Vagina (tissue), 2 donors: ENCODE measurements at places on chromosomes 12 and 14. TPM values are rescaled to one million over a fixed set of nuclear protein-coding genes. Genes with fewer than 3 reads are reported as not detected.

- no peak for DNase-seq
These were observed 85.9 kb downstream of the TMEM117 start for GRCh38 chr12:43921666-43922337.

DNA sequence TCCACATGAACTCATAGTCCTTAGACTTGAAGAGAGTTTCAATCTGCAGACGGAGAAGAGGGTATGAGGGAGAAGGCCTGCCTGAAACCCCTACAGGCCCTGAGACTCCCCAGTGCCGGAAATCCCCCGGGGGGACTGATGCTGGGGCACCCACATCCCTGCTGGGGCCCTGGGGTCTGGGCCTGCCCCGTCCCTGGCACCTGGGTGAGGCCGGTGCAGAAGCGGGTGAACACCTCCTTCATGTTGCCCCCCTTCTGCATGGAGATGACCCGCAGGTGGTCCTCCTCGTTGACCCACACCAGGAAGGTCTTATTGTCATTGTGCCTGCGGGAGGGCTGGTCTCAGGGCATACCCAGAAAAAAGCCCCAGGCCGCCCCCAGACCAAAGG lies 2.4 kb downstream of the CKB start:
- no peak for DNase-seq

DNA sequence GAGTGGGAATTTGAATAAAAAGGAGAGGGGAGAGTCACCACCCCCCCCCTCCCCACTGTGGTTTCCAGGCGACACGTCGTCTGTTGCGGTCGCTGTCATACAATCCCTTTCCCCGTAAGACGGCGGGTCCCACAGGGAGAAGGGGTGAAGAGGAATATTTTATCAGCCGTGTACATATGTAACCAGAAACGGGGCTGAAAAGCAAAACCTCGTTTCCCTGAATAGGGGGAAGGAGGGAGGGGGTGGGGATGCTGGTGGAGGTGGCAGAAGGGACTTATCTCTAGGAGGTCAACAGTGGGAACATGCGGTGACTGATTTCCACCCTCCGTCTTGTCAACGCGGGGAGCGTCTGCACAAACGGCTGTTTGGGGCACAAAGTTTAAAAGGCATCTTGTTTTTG lies 171.4 kb downstream of the RBM19 start:
- no peak for DNase-seq

DNA sequence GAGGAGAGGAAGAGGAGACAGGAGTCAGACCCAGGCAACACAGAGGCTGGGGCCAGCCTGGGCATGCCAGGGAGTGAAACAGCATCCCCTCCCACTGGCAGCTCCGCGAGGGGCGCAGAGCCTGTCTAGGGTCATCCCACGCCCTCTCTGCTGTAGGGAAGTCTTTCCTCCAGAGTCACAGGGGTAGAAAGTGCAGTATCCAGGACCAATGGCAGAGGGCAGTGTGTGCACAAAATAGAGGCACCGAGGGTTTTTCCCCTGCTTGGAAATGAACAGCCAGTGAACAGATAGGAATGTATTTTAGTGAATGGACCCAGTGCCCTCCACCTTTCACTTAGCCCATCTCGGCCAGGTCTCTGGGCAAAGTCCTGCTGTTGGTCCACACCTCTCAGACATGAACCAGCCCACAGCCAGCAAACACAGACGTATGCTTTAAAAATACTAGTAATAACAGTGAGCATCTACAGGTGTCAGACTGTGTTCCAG lies 9.4 kb upstream of the KRT74 start:
- no peak for DNase-seq

GRCh38 chr12:19584732-19585131 lies 145.4 kb downstream of the AEBP2 start:
- DNase-seq: no peak

GRCh38 chr14:68140806-68141205 lies 321.2 kb downstream of the RAD51B start:
- no peak for DNase-seq

DNA sequence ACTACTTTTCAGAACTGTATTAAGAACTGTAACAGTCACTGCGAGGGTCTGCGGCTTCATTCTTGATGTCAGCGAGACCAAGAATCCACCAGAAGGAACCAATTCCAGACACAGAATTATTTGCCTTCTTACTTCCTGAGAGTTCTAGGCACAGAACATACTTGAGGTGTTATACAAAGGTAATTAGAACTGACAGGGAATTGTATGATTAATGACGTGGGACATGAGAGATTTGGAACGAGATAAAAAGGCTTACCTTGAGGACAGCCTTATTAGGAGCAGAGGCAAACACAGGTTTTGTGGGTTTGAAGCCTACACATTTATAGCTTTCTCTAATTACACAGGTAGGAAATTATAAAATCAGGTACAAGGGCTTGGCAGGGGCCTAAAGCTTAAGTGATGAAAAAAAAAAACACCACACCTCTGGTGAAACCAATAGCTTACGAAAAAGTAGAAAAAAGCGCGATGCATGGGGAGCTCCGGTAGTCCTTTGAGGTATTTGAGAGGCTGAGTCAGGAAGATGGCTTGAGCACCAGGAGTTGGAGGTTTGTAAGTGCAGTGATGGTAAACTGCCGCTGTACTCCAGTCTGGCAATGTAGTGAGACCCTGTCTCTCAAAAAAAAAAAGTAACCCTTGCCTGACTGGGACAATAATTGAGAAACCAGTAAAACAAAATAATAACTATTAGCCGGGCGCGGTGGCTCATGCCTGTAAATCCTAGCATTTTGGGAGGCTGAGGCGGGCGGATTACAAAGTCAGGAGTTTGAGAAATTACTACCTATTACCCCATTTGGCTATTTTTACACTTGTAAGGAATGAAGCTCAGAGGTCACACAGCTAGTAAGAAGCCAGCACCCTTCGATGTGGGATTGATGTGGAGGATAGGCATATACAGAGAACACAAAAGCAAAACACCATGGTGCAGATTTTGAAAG lies 795 bp upstream of the ACOT2 start:
- DNase-seq: no peak

DNA sequence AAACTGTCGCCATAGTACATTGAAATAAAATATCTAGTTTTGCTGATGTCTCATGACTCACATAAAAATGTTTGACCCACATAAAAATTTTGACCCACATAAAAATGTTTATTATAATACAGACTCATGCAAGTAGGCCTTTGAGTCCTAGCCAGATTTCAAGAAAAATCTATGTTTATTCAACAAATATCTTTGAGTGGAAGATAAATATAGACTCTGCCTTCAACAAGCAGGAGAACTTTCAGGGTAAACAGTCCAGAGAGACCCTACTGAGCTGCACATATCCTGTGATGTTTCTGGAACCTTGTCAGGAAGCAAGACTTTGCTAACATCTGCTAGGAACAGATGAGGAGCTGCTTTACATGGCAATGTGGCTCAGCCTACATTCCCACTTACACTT lies 283.1 kb downstream of the MDGA2 start:
- no peak for DNase-seq

DNA sequence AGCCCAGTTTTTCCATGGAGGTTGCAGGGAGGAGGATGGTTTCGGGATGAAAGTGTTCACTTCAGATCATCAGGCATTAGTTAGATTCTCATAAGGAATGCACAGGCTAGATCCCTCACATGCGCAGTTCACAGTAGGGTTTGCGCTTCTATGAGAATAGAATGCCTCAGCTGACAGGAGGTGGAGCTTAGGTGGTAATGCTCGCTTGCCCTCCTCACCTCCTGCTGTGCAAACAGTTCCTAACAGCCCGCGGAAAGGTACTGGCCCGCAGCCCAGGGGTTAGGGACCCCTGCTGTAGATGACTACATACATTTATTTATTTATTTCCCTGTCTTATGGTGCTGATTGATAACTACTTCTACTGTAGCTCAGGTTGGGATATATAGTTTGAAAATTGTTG lies 93.2 kb downstream of the FBXO33 start:
- no peak for DNase-seq

DNA sequence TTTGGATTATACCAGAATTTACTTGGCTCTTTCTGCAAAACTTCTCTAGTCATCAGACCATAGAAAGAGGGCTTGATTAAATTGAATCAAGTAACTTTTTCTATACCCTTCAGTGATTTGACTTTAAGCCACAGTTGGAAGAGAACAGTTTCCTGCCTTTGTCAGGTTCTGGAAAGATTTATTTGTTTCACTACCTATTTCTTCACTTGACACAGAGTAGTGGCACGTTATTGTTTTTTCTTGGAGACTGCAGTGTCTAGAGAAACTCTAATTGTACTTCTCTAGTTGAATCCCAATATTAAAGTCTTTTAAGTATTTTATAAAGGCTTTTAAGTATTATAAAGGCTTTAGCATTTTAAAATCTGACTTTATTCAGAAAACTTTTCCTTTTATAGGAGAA lies 138.1 kb downstream of the TMEM117 start:
- DNase-seq: no peak

DNA sequence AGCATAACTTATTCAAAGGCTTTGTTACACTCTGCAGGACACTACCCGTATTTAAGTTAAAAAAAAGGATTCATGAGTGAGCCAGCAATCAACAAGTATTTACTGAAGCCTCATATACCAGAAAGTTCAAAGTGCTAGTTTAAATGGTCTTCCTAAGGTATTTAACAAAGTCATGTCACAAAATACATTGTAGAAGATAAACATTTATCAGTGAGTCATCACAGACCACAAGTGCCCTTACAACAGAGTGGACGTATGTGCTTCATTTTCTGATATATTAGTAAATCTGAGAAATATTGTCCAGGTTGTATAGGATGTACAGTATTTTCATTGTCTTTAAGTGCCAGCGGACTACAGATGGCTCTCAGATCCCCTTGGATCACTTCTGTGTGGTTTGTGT lies 24.2 kb downstream of the FLRT2 start:
- DNase-seq: no peak

- no peak for DNase-seq
These were observed 24.4 kb upstream of the BTBD6 start for GRCh38 chr14:105223770-105224544.

GRCh38 chr12:77064896-77065360 lies 441 bp downstream of the E2F7 start:
- no peak for DNase-seq

DNA sequence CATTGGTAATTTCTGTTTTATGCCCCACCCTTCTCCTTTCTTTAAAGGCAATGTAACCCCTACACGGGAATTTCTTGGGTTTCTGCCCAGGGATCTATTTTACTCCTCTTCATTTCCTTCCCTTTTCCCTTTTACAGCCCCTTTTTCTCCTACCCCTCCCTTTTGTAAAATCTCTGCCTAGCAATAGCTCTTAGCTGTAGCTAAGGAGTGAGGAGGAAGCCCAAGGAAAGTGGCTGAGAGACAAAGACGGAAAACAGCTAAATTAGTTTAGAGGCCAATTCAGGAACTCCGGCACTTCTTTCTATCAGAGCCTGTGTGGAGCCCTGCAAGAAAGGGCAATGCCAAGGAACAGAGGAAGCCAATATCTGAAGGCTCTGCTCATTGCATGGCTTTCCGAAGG lies 40.3 kb downstream of the SOCS2 start:
- no peak for DNase-seq

- no peak for DNase-seq
These were observed 188.1 kb upstream of the PRKD1 start for GRCh38 chr14:30115756-30116155.

- no peak for DNase-seq
These were observed 350.4 kb downstream of the TRHDE start for GRCh38 chr12:72622556-72622955.

DNA sequence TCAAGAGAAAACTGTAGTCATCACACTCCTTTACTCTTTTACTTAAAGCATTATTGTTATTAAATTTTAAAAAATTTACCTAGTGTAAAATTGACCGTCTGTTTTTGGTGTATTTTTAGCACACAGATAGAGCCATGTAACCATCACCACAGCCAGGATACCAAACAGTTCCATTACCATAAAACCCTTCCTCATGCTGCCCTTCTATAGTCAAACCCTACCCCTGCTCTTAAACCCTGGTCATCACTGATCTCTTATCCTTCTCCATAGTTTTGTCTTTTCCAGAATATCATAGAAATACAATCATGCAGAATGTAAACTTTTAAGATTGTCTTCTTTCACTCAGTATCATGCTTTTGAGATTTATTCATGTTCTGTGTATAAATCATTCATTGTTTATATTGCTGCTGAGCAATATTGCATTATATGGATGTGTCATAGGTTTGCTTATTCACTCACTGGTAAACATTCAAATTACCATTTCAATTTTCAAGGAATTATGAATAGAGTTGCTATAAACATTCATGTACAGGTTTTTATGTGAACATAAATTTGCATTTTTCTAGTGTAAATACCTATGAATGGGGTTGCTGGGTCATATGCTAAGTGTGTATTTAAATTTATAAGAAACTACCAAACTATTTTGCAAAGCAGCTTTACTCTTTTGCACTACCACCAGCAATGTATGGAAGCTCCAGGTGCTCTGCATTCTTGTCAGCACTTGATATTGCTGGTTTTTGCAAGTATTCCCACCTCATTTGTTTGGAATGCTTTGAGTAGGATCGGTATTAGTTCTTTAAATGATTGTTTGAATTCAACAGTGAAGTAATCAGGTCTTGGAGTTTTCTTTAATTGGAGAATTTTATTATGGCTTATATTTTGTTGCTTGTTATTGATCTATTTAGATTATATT lies 125.5 kb downstream of the LMNTD1 start:
- no peak for DNase-seq

DNA sequence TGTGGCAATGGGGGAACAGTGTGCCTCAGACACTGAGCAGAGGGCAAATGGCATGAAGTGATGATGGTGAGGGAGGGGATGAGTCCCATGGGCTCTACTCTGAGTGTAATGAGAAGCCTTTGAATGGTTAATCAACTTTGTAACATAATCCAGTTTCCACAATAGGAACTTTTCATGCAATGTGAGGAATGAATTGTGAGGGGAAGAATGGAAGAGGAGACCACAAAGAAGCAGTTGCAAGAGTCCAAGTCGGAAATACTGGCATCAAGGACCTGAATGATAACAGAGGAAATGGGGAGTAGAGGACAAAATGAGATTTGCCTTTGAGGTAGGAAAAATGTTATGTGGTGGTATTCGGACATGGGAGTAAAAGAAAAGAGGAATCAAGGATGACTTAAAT lies 476.9 kb upstream of the PRICKLE1 start:
- no peak for DNase-seq

FAM186B gene
- not detected for total RNA-seq

BEST3 gene
- total RNA-seq: not detected

CLEC14A gene
- 33.1 TPM for total RNA-seq

ESPL1 gene
- 17.7 TPM for total RNA-seq

TMEM30B gene
- total RNA-seq: 22.6 TPM

LHX5 gene
- total RNA-seq: not detected

GPR65 gene
- total RNA-seq: 1.2 TPM

CIROP gene
- total RNA-seq: not detected

ENO2 gene
- 20.1 TPM for total RNA-seq

SUOX gene
- total RNA-seq: 15.5 TPM

ENDOU gene
- 21.4 TPM for total RNA-seq

CLEC1B gene
- total RNA-seq: not detected

APOF gene
- not detected for total RNA-seq
